GM04504 (cell line): ENCODE measurements at places on chromosomes 6 and 20.

- no peak for DNase-seq
Measured at GRCh38 chr20:37579106-37579505, 51.4 kb upstream of the BLCAP start.

GRCh38 chr6:167856999-167857660 is 30.4 kb downstream of the AFDN start:
- DNase-seq, result no peak

GRCh38 chr20:53161473-53161872 is 189.3 kb downstream of the TSHZ2 start:
- no peak for DNase-seq

DNA sequence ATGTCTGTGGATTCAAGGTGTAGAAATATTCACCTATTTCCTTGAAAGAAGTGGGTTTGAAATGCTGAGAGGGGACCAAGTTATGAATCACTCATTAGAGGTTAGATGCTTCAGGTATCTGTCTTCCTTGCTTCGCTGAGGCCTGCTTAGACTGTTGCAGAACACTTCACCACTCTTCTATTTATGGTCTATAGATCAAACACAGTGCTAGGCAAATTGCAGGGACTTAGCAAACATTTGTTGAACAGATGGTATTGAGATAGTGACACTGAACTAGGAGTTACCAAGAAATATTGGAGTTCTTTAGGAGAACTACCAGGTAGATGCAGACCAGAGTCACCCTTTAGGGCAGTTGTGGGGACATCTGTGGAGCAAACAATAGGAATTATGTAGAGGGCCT is 123.8 kb downstream of the RFPL4B start:
- no peak for DNase-seq
